ENCODE measurements at places on chromosomes 3 and 15.

DNA sequence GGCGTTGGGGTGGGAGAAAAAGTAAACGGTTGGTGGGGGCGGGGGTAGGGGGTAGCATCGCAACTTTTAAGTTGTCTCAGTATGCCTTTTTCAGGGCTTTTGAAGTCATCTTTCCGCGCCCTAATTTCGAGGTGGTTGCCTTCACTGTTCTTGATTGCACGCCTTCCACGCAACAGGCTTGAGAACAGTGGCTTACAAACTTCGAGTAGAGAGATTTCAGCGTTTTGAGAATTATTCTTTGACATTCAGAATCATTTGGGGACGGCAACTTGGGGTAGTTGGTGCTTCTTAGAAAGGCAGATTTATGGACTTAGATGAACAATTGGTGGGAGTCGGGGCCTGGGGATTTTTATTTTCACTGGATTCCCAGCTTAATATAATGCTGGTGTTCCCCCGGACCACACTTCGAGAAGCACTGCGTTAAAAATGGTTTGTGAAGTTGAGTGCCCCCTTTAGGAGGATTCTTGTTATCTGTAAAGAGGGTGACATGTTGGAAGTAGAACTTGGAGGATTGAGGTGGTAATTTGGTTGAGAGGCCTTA, 880 bp downstream of the PPP4R2 start:
- peak; percentile 49 for DNase-seq

DNA sequence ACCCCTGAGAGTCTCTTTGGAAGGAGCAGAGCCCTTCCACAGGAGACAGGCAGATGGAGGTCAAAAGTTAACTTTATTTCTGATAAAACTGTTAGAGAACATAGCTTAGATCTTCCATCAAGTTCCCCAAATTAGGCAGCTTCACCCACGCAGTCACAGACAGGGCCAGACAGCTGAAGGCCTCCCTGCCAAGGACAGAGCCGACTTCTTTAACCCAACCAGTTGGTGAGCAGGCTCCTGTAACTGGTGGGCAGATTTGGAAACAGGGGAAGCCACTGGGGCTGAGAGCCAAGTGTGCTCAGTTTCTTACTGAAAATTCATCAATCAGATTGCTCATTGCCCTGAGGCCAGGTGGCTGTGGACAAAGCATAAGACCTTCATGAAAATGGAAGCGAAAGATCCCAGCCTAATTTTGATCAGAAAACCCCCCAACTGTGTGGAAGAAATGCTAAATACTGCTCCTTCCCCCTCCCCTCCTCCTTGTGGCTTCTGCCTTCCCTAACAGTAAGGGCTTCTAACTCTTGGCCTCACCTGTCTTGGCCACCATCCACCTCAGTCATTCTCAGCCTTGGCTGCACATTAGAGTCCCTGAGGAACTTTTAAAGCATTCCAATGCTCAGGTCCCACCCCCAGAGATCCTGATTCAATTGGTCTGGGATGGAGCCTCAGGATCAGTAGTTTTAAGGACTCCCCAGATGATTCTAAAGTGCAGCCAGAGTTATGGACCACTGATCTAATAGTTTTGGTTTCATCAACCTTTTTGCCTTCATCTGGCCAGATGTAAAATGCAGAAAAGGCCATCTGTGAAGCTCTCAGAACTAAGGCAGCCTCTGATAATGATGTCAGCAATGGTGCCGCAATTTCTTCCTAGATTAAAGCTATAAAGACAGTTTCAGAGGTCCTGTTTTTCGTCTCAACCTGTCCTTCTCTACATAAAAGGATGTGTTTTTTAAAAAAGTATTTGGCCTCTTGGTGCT, 11.5 kb downstream of the CLRN1 start:
- no peak for DNase-seq

DNA sequence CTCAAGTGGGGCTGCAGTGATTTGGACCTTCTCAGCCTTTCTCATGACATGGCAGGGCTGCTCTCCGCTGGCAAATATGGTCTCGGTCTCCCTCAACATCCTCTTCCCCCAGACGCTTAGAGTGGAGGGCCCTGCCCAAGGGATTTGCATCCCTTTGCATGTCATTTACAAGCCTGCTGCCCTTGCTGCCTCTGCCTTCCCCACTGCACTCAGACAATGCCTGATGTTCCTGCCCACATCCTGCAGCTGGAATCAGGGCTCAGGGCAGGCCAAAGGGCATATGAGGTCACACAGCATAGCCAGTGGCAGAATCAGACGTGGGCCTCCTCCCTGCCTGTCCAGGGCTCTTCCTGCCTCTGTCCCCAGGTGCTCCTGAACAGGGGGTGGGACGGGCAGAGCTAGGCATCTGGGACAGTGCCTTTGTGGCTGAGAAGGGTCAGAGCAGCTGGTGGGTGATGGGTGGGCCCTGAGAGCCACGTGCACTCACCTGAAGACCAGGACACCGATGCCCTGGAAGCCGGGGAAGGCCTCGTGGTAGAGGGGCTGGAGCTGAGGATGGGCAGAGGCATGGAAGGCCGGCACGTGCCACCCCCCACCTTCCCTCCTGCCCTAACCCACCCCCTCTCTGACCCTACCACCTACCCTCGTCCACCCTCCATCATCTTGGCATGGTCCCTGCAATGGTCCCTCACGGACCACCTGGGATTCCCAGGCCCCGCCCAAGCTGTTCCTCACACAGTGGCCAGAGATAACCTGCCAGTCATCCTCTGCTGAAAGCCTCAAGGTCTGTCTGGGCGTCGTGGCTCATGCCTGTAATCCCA, 27.4 kb upstream of the GOLGA6C start:
- DNase-seq: no peak

DNA sequence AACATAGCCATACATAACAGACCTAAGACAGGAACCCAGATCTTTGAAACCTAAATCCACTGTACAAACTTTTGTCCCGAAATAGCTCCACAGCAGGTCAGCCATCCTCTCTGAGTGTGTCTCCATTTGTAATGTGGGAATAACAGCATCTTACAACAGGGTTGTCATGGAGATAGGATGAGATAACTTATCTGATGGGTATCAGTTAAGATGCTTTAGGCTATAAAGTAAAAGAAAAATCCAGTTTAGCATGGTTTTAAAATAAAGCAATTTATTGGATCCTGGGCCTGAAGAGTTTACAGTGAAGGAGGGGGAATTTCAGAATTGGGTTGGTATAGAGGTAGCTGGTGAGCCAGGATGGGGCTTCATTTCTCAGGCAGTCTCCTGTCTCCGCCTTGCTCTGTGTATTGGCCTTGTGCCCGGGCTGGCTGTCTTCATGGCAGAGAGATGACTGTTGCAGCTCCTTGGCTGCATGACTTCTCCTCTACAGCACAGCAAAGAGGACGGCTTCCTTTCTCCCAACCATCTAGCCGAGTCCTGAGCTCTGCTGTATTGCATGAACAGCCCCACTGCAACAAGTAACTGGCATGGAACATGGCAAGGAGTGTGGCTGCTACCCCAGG, 131.9 kb upstream of the PROK2 start:
- DNase-seq: no peak

GRCh38 chr3:111592936-111593335, 2.2 kb downstream of the ZBED2 start:
- DNase-seq: no peak

GRCh38 chr15:64507845-64508244, 47.5 kb downstream of the ZNF609 start:
- no peak for DNase-seq

DNA sequence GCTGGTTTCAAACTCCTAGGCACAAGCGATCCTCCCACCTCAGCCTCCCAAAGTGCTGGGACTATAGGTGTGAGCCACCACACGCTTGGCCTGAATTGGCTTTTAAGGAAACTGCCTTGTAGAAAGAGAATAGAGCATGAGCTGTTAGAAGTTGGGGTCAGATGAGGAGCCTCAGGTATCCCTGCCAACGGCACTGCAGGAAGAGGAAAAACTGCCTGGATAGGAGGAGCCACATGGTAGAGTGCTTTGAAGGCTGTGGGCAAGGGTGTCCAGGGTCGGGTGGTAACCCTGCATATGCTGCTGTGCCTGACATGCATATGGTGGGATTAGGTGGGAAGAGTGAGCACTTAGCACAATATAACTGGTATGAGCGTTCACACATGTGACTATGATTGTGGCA, 55.0 kb downstream of the BSN start:
- peak; percentile 8 for DNase-seq

DNA sequence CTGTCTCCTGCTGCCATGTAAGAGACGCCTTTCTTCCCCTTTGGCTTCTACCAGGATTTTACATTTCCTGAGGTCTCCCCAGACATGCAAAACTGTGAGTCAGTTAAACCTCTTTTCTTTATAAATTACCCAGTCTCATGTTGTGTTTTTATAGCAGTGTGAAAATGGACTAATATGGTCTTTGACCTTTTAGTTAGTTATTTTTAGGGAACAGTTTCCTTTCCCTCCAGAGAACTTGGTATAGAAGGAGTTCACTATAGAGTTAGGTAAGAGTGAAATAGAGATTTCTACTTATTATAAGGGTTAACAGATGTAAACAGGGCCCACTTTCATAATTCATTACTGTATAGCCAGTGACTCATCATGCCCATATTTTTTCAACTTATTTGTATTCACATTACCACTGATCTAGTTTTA, 170.9 kb downstream of the UNC13C start:
- no peak for DNase-seq

DNA sequence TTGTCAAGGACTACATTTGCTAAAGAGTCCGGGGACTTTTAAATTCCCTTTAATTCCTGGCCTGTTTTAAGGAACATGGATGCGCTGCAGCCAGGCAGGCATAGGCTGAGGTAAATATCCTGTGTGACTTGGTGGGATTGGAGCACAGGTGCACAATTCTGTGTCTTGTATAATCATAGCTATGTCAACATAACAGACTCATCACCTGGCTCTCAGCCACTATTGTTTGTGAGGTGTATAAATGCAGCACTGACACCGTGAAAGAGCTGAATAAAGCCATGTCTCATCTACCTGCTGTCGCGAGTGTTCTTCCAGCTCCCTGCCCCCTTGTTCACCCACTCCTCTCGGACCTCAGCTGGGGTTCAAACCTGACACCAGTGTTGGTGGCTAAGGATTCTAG, 109.7 kb downstream of the MFSD1 start:
- DNase-seq: no peak

DNA sequence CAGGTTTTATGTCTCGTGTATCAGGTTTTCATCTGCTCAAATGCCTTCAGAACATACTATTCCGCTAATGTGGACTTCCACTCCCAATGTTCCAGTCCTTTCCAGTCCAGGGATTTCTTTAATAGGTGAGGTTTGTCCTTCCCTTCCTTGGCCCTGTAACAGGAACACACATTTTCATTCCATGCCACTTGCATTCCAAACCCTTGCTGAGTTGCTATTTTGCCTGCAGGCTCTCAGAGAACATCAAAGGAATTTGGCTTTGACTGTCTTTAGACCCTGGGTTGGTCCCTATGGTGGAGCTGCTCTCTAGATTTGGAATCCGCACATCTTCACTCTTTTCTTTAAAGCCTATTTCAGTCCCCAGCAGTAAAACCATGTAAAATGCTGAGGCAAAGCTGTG, 12.3 kb upstream of the ALCAM start:
- no peak for DNase-seq

- no peak for DNase-seq
Measured at GRCh38 chr3:128495435-128495970, 2.5 kb upstream of the GATA2 start.

GRCh38 chr15:60358935-60359682, 38.7 kb downstream of the ANXA2 start:
- DNase-seq: no peak

DNA sequence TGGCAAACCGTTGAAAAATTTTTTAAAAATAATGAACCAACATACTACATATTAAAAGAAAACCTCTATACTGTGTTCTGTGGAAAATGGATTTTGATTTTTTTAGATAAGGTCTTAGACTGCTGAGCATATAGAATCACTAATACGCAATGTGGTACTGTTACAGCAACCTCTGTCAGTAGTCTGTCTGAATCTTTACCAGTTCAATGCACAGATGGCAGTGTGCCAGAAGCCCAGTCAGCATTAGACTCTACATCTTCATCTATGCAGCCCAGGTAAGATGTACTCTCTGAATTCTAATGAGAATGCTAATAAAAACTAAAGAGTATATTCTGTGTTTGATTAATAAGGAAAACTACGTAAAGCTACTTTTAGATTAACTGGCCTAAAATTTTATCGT, 31.3 kb upstream of the FAH start:
- no peak for DNase-seq

DNA sequence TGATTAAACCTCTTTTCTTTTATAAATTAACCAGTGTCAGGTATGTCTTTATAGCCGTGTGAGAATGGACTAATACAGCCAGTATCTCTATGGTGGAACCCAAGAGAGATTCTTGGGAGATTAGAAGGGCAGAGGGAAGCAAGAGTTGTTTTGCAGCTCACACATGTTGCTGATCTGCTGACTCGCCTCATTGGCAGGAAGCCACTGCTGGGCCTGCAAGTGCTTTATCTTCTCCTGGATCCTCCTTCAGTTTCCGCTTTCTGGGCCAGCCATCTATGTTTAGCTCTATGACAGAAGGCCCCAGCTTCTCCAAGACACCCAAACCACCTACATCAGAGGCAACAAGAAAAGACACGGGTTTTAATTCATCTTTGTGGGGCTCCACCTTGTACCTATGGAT, 23.4 kb upstream of the GALNT15 start:
- DNase-seq: no peak

DNA sequence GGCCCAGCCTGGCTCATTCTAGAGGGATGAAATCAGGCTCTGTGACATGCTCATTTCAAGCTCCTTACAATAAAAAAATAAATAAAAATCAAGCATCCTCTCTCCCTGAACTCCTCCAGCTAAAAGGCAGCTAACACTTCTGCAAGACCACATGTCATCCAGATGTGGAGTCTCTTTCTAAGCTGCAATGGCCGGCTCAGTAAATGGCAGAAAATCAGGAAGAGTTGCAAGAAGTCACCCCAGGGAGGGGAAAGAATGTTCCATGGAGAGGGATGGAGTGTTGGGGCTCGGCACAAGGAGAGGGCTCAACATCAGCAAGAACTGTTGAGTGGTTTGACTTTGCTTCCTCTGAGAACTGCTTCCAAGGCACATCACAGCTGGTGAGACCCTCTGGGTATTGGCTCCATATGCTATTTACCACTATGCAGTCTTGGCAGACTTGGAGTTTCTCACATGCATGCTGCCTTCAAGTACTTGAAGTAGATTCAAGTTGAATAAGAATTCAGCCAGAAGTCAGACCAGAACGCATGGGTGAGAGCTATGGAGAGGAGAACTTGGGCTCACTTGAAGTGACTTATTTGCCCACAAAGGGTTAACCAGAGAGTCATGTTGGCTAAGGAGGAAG, 689.0 kb downstream of the NTRK3 start:
- no peak for DNase-seq

- no peak for DNase-seq
Measured at GRCh38 chr3:15331072-15331605, 1.2 kb downstream of the SH3BP5 start.

GRCh38 chr3:90034038-90034437, 926.6 kb downstream of the EPHA3 start:
- no peak for DNase-seq

- DNase-seq: no peak
Measured at GRCh38 chr3:78645628-78646310, 1122.0 kb downstream of the ROBO1 start.

DNA sequence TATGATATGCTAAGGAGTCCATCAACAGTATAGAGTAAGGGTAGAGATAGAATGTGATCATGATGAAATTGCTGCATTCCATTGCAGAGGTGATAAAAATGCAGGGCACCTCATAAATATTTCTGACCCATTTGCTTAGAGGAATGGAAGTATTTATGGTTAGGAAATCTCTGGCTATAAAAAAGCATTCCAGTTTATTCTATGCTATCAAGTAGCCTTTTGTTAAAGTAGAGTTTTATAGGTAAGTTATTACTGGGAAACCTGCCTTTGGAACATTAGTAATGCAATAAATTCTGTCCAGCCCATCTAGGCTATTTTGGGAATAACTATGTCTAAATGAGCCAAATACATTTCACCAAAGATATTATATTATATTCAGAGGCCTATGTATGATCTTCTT, 19.8 kb upstream of the STRIT1 start:
- no peak for DNase-seq

All from naive thymus-derived CD4-positive, alpha-beta T cell (primary cell).